ENCODE measurements at places on chromosomes 3 and 15.

GRCh38 chr3:180855364-180855763 lies 57.1 kb upstream of the FXR1 start:
- DNase-seq, result no peak

DNA sequence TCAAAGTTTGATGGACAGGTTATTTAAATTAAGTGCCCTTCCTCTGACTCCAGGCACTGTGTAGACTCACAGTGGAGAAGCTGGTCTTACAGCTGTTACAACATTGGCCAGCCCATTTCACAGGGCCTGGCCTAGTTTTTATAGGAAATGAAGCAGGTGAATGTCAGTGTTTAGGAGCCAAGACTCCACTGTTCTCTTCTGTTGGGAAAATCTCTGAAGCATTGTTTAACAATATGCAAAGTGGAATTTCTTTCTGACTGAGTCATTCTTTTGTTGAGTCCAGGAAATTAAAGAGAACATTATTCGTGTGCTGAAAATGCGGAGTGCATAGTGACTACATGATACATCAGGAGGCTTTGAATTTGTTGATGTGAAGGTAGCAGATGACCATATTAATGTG lies 64.7 kb downstream of the ARRDC4 start:
- no peak for DNase-seq

- no peak for DNase-seq
These were observed 8.8 kb downstream of the SNTN start for GRCh38 chr3:63661242-63661641.

DNA sequence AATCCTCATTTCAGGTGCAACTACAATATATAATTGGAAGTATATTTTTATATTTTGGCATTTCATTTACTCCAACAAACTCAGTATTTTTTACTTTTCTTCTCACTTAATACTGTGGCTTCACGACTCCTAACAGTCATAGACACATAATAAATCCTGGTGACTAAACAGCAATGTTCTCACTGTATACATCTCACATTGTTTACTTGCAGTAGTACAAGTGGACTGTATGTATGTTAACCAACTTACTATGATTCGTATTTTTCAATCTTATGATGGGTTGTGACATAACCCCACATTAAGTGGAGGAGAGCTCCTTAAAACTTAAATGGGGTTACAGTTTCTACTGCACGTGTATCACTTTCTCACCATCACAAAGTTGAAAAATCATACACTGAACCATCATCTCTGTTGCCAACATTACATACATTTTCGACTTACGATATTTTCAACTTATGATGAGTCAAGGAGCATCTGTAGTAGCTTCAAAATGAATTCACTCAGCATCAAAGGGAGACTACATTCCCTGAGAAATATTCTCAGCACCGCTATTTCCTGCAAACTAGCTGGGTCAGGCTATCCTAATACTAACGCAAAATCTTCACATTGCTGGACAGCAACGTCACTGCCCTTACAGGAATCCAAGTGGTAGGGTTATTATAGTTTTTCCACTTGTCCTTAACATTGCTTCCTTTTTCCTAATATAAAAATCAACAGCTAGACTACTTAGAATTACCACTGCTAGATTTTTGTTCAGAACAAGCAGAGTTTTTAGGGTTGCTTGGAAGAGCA lies 7.3 kb downstream of the ADAM10 start:
- DNase-seq, result no peak

GRCh38 chr15:51533672-51534398 lies 88.7 kb downstream of the DMXL2 start:
- no peak for DNase-seq

GRCh38 chr3:77039606-77040171 lies at the start of gene ROBO2:
Gene ROBO2 (plus strand): TSS chr3:77040099. CDS start chr3:77040786, 687 bp downstream.
- no peak for DNase-seq

- DNase-seq, result peak; percentile 32
These were observed at the start of gene PLOD2 for GRCh38 chr3:146160964-146161662. Gene PLOD2 (minus strand): TSS chr3:146161184. CDS start chr3:146160989, 195 bp downstream.

DNA sequence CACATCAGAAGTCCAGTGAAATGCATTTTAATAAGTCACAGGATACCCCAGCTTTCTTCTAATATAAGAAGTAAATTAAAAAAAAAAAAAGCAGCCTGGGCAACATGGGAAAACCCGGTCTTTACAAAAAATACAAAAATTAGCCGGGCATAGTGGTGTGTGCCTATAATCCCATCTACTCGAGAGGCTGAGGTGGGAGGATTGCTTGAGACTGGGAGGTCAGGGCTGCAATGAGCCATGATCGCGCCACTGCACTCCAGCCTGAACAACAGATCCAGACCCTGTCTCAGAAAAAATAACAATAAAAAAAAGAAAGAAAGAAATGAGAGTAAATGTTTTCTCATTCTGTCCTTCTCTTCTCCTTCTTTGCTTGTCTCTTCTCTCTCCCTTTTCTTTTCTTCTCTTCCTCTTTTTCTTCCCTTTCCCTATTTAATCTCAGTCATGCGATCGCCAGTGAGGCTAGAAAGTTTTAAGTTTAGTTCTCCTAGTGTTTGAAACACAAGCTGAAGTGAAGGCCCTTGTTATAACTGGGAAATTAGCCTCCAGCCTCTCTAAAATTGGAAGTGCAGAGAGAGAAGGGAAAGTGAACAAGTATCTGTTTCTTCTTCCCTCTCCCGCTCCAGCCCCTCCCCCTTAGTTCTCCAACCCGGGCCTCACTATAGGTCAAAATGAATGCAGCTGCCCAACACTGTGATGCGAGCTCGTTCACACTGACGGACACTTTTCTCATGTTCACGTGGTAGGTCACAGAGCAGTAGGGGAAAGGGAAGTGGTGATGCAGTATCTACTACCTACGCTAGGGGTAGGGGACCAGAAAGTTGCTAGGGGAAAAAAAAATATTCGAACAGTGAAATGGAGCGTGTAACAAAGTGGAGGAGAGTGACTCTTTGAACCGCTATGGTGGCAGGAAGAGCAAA lies 23.5 kb upstream of the TSC22D2 start:
- peak; percentile 53 for DNase-seq

GRCh38 chr3:8952130-8952529 lies 11.1 kb downstream of the RAD18 start:
- no peak for DNase-seq

DNA sequence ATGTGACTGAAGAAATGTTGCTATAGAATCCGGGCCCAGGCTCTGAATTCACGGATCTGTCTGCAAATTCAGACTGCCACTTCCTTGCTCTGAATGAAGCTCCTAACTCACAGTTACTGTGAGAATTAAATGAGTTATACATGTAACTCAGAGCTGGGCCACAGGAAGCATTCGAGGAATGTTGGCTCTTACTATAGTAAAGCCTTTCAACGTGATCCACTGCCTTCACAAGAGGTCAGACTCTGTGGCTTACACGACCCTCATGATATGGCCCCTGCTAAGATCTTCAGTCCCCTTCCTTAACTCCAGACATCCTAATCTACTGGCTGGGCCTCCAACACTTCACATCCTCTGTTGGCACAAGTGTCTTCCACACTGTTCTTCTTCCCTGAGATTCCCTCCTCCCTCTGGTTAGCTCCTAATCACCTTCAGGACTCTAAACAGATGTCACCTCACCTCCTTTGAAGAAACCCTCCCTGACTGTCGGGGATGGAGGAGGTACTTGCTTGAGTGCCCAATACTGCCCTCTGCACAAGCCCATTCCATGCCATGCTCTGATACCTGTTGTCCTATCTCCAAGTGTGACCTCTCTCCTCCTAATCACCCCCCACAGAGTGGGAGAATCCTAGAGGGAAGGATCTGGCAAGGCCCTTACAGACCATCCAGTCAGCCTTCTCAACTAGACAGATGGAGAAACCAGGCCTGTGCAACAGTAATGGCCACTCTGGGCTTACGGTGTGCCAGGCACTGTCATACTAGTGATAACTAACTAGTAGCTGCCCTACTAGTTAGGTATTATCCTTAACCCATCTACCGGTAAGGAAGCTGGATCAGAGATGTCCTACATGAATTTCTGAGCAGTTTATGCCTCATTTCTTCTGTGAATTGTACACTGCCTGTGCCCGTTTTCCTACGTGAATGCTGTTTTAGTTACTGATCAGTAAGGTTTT lies 1.3 kb downstream of the ACTR8 start:
- no peak for DNase-seq

DNA sequence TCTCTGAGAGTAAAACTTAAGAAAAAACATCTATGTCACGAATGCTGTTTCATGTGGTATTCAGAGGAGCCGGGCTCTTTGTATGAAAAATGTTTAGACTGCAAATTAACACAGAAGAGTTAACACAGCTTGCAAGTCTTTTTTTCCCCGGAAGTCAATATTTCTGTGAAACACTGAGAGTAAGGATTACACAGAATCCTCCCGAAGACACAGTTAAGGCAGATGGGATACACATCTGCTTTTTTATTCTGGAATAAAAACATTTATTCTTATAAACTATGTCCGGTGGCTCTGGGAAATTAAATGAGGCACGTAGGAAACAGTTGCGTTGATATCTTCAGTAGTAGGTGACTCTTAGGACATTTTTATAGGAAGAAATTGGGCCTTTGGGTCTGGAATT lies 180.6 kb downstream of the PTPRG start:
- DNase-seq, result no peak

DNA sequence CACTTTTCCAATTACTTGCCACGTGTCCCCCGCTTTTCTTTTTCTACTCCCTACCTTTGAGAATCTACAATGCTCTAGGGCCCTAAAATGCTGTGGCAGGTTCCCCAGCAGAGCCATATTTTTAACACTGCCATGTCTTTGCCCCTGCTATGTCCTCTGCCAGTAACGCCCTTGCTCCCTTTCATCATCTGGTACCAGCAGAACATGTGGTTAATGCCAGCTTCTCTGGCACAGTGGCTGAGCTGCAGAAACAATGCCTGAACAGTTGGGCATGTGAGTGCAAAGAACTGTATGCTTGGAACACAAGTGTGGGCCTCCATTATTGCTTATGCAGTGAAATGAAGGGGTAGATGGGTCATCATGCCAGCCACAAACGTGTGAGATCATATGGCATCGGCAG lies 287.6 kb downstream of the NEK10 start:
- DNase-seq, result no peak

GRCh38 chr3:106688464-106688863 lies 688.8 kb upstream of the CCDC54 start:
- DNase-seq, result no peak

GRCh38 chr3:94217406-94217805 lies 154.5 kb downstream of the NSUN3 start:
- no peak for DNase-seq

- no peak for DNase-seq
These were observed 340.1 kb downstream of the RORA start for GRCh38 chr15:60889006-60889405.

DNA sequence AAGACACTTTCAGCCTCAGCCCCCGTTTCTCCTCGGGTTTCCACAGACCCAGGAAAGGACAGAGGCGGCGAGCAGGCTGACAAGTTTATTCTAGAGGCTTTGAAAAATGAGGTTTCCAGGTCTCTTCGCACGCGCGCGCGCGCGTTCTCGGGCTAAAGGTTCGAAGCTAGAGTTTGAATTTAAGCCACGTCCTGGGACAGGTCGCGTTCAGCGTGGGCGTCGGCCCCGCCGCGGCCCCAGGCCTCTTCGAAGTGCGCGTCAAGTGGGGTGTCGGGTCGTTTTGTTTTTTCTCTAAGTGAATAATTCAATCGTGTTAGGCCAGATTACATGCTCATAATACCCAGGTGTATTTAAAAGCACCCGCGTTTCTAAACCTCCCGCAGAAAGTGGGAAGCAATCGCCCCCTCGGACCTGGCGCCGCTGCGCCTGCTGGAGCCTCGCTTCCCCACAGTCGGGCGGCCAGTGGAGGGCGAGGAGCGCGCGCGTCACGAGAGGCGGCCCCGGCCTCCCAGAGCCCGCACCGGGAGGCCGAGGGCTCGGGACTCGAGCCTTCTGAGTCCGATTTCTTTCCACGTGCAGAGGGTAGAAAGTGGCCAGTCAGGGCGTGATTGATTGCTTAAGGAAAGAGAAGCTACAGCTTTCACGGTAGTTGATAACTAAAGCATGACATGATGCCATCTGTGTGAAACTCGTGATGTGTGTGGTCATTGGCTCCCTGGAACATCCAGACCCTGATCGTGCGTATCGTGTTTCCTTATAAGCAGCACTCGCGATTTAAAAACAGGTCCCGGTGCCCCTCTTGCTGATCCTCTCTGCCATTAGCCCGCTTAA lies 15.8 kb upstream of the SOX2 start:
- no peak for DNase-seq

GRCh38 chr3:22587446-22587845 lies 615.7 kb upstream of the UBE2E2 start:
- no peak for DNase-seq

GRCh38 chr3:115982629-115983028 lies 359.3 kb downstream of the GAP43 start:
- DNase-seq, result no peak

DNA sequence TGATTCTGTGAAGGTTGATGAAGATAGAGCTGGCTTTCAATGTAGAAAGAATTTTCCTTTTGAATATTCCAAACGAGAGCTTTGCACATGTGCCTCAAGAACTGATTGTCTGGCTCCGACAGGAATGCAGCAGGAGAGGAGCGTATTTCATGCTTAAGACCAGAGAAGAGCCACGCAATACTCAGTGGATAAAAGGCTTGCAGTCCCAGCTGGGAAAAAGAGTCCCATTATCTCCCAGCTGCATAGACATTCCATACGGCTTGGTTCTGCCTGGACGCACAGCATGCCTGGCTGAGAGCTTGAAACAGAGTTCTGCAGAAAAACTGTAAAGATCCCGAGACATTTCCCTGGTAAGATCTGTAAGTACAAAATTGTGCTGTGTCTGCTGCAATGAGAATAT lies at the start of gene CNTN6:
Gene CNTN6 (plus strand): TSS at position 254 of the 400 bp plus-strand sequence. CDS start 54,985 bp downstream, outside the sequence.
- no peak for DNase-seq

DNA sequence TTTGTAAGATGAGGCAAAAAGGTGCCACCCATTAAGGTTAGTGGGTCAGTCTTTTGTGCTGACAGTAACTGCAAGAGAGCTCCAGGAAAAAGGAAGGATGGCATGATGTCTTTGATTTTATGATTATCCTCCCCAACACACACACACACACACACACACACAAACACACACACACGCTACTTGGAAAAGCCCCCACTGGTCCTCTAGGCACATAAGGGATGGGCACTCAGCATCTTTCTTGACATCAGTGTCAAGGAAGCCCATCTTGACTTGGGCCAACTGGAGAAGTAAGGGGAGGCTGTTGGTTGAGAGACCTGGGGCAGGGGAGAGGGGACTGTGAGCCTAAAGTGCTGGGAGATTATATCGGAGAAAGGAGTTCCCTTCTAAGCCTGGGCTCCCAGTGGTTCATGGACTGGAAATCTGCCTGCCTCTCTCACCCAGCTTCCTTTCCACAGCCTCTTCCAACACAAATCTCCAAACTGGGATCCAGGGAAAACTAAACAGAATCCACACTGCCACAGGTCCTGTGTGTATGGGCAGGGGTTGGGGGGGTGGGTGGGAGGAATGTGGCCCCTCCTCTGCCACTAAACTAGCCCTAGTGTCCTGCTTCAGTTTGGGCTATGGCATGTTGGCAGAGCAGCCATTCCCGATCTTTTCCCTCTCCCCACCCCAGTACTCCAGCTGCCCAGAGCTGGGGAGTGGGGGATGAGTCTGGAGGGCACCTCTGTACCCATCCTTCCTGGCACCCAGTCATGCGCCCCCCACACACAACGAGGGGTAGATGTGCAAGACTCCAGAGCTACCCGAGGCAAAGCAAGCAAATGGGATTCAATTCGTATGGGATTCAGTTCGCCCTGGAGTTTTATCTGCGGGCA lies 1.6 kb downstream of the AMOTL2 start:
- DNase-seq, result no peak

- DNase-seq, result no peak
These were observed 159.7 kb upstream of the ARHGEF26 start for GRCh38 chr3:153961494-153961893.

Measured in stimulated activated CD8-positive, alpha-beta memory T cell treated with anti-CD3 and anti-CD28 coated beads, Interleukin-4, amount 100 ng/mL, for 48 hours (primary cell).